ENCODE measurements at places on chromosomes 3 and 15.

GRCh38 chr3:115715241-115715745 is 92.0 kb downstream of the GAP43 start:
- no peak for DNase-seq

- DNase-seq: no peak
Observed at GRCh38 chr15:35633677-35634076, 87.7 kb upstream of the DPH6 start.

- no peak for DNase-seq
Observed at GRCh38 chr15:68734881-68735280, 85.8 kb downstream of the ANP32A start.

DNA sequence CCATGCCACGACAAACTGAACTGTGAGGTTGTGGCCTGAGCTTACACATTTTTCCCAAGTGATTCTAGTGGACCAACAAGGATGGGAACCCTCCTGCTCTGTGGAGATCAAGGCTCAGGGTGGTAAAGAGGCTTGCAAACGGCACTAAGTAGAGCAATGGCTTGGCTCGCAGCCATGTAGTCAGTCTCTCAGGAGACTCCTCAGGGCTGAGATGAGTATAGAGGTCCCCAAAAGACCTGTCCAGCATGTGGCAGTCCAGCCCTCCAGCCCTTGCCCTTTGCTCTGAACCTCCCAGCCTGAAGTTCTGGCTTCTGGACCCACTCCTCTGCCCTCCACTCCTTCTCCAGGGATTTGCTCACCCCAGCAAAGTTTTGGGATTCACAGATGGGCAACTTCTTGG is 8.3 kb upstream of the CAMP start:
- DNase-seq: peak; percentile 81

GRCh38 chr15:70262591-70263274 is 165.0 kb upstream of the TLE3 start:
- DNase-seq: no peak

GRCh38 chr15:65339920-65340319 is 35.4 kb downstream of the RNU5B-1 start:
- no peak for DNase-seq

- no peak for DNase-seq
Observed at GRCh38 chr3:193761969-193762368, 169.0 kb downstream of the OPA1 start.

DNA sequence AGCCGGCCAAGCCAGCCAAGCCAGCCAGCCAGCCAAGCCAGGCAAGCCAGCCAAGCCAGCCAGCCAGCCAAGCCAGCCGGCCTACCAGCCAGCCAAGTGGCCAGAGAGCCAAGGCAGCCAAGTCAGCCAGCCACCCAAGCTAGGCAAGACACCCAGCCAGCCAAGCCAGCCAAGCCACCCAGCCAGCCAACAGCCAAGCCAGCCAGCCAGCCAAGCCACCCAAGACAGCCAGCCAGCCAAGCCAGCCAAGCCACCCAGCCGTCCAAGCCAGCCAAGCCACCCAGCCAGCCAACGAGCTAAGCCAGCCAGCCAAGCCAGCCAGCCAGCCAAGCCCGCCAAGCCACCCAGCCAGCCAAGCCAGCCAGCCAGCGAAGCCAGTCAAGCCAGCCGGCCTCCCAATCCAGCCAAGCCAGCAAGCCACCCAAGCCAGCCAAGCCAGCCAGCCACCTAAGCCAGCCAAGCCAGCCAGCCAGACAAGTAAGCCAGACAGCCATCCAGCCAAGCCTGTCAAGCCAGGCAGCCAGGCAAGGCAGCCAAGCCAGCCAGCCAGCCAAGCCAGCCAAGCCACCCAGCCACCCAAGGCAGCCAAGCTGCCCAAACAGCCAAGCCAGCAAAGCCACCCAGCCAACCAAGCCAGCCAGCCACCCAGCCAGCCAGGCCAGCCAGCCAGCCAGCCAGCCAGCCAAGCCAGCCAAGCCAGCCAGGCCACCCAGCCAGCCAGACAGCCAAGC is 200.5 kb downstream of the GOLGA6L6 start:
- peak; percentile 73 for DNase-seq

GRCh38 chr15:38997841-38998240 is 433.2 kb upstream of the RASGRP1 start:
- no peak for DNase-seq

DNA sequence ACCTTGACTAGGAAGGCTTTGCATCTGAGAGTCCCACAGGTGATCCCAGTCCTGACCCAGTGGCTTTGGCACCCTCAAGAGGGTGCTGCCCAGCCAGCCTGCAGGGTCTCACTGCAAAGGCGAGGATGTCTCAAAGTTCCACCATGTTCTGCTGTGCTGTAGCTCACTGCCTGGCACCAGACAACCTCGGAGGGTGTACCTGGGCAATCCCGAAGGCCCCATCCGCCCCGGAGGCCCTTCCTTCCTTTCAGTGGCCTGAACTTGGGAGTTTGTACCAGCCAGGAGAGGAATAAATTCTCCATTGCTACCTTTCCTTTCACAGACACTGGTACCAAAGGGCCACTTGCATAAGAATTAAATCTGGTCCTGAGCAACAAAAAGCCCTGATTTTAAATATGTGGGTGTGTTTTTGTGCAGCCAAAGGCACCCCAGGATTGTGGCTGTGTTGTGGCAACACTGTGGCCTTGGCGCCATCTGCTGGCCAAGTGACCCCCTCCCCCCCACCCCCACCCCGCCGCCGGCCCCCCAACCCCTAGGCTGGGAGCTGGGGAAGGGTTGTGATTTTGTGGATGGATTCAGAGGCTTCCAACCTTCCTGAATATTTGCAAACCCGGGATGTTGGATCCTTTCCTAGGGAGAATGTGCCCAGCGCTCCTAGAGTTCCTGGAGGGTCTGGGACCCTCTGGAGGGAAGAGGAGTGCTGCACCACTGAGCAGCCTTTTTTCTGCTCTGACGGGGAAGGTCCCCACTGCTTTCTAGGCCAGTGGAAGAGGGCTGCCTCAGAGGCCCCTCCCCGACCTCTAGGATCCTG is 9.7 kb upstream of the PTPN23 start:
- DNase-seq: no peak

DNA sequence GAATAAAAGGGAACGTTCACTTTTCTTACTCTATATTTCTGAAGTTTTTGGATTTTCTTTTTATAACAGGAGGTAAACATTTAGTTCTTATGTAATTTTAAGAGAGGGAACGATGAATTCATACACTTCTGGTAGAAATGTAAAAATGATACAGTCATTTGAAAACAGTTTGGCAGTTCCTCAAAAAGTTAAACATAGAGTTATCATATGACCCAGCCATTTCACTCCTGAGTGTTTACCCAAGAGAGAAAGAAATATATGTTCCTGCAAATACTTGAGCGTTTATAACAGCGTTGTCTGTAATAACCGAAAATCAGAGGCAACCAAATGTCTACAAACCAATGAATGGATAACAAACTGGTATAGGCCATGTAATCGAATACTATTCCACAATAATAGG is 20.8 kb upstream of the CCR9 start:
- DNase-seq: no peak

DNA sequence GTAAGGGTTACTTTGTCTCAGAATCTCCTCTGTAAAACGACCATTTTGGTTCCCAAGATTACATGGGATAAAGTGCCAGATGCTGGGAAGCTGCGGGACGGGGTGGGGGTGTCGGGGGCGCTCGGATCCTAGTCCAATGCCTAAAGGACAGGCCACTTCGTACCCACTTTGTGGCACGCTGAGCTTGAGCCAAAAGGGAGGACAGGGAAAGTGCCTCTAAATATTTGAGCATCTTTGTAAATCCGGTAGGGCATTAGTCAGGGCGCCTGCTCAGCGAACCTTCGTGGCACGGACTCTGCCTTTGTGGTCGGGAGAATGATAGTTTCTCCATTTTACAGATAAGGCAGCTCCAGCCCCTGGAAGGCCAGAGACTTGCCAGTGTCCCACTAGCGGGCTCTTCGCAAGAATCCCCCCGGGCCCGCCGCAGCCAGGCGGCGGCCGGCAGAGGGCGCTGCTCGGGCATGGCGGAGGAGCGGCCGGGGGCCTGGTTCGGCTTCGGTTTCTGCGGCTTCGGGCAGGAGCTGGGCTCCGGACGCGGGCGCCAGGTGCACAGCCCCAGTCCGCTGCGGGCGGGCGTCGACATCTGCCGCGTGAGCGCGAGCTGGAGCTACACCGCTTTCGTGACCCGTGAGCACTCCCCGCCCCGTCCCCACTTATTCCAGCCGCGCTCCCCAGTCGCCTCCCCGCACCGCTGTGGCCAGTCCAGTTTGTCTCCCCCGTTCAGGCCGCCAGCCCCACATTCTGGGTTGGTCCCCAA is 1.8 kb downstream of the RCCD1 start:
- DNase-seq: peak; percentile 89

DNA sequence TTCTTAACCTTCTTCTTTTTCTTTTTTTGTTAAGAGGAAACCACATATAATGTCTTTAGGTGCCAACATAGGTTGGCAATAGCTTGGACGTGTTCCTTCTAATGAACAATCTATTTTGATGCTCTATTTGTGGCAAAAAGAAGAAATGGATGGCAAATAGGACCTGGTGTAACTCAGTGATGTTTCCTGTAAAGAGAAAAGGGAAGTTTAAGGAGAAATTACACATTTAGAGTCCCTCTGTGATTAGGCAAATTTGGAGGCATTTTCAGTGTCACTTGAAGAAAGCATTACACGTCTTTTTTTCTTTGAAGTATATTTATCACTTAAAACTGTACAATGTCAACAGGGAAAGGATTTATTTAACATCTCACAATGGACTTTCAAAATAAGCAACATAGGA is 327.1 kb downstream of the ZIC1 start:
- no peak for DNase-seq

- DNase-seq: no peak
Observed at GRCh38 chr15:39453620-39454019, 127.3 kb upstream of the THBS1 start.

GRCh38 chr3:45180051-45180450 is 33.9 kb upstream of the CDCP1 start:
- no peak for DNase-seq

- no peak for DNase-seq
Observed at GRCh38 chr3:78013653-78014052, 973.8 kb downstream of the ROBO2 start.

DNA sequence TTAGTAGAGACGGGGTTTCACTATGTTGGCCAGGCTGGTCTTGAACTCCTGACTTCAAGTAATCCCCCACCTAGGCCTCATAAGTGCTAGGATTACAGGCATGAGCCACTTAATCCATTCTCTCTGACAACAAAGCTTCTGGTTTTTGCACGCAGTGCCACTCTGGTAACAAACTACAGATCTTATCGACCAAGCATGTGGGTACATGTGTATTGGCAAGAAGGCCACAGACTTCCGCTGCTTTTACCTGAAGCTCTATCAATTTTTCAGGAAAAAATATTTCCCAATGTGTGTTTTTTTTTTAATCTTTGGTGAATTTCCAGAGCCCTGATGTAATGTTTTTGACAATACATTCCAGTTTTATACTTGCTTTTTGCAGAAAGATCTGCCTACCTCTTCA is 182.5 kb downstream of the PCCB start:
- DNase-seq: no peak

DNA sequence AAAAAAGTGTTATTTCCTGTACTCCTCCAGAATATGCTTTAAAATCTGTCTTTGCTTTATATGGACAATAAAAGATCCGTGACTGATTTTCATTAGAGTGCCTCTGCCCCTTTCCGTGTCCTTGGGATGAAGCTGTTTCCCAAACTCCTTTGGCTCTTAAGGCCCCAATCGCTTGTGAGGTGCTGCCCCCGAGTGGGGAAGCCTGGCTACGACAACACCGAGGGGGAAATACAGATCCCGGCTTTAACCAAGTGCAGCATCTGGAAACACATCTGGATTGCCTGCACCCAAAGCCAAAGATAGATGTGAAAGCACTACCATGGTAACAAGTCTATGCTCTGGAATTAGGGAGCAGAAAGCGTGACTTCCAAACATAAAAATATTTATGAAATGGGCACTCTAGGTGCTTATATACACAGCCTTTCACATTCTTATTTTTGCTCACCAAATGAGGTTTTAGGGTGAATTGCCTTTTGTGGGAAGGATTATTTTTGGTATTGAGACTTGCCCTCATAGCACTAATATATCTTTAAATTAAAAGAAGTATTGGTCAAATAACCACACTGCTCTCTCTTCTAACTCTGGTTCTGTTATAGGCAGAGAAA is 40.6 kb upstream of the ADCY5 start:
- DNase-seq: peak; percentile 88

DNA sequence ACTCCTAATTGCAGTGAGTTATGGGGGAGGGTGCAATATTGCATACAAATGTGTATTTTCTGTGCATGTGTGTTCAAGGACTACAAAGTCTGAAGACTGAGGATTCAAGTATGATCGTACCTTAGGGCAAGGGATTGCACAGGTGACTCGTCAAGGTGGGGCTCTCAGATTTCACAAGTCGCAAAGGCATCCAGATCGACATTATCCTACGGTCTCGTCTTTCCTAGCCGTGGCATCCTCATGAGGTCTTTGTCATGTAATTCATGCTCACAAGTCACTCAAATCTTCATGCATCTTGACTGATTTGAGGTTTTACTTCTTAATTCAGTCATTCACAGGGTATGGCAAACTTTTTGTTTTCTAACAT is 191.4 kb upstream of the HES1 start:
- no peak for DNase-seq

GRCh38 chr15:71469413-71469812 is 340.9 kb upstream of the NR2E3 start:
- no peak for DNase-seq

DNA sequence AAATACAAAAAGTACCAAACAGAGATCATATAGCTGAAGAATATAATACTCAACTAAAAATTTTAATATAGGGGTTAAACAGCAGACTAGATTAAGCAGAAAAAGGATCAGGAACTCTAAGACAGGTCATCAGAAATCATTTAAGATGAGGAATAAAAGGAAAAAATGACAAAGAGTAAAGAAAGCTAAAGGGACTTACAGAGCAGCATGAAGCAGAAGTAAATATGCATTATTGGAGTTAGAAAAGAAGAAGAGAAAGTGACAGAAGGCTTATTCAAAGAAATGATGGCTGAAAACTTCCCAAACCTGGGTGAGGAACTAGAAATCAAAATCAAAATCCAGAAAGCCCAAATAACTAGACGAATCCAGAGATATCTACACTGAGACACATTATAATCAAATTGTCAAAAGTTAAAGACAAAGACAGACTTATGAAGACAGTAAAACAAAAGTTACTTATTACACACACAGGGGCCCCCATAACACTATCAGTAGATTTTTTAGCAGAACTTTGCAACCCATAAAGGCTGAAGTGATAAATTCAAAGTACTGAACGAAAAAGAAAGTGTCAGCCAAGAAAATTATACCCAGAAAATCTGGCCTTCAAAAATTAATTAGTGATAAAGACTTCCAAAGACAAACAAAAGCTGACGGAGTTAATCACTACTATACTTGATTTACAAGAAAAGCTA is 95.6 kb downstream of the SCAPER start:
- DNase-seq: no peak

GRCh38 chr3:37190667-37191066 is 16.3 kb upstream of the LRRFIP2 start:
- DNase-seq: no peak

DNA sequence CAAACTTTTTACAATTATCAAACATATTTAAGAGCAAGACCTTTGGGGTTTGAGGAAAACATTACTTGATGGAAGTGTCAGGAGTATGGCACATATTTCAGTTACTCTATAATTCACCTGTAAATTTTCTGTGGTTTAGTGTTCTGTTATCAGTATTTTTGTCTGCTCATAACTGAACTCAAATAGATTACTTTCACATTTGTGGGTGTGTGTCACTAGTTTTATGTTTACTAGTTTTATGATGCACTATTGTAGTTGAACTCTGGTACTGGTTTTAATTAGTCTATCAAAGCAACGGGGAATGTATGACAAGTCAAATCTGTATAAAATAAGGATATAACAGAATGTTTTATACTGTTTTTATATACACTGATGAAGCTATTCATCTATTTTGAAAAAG is 27.2 kb downstream of the OXSM start:
- DNase-seq: no peak

GRCh38 chr15:71410347-71410746 is 295.1 kb downstream of the THSD4 start:
- DNase-seq: no peak

Data from kidney (tissue), 22 donors.